ENCODE measurements at places on chromosomes 3 and 15.

GRCh38 chr3:17515445-17516234, 226.8 kb downstream of the TBC1D5 start:
- DNase-seq = no peak

- no peak for DNase-seq
Observed at GRCh38 chr3:23611737-23612295, 193.9 kb upstream of the UBE2E1 start.

- no peak for DNase-seq
Observed at GRCh38 chr15:29129926-29130325, 139.7 kb downstream of the NSMCE3 start.

DNA sequence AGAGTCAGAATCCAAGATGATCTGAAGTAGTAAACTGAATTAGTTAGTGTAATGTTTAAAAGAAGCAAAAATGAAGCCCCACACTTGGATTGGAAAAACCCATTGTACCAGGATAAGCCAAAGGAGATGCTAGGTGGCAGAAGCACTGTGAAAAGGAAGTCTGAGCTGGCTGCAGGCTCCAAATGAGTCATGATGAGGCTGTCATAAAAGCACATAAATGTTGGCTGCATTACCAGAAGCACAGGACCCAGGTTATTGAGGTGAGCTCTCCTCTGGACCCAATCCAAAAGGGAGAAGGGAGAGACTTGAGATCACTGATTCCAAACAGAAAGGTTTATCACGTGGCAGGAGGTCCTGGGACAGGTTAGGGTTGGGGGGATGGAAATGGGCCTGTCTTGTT, 3.2 kb upstream of the ACAN start:
- no peak for DNase-seq

DNA sequence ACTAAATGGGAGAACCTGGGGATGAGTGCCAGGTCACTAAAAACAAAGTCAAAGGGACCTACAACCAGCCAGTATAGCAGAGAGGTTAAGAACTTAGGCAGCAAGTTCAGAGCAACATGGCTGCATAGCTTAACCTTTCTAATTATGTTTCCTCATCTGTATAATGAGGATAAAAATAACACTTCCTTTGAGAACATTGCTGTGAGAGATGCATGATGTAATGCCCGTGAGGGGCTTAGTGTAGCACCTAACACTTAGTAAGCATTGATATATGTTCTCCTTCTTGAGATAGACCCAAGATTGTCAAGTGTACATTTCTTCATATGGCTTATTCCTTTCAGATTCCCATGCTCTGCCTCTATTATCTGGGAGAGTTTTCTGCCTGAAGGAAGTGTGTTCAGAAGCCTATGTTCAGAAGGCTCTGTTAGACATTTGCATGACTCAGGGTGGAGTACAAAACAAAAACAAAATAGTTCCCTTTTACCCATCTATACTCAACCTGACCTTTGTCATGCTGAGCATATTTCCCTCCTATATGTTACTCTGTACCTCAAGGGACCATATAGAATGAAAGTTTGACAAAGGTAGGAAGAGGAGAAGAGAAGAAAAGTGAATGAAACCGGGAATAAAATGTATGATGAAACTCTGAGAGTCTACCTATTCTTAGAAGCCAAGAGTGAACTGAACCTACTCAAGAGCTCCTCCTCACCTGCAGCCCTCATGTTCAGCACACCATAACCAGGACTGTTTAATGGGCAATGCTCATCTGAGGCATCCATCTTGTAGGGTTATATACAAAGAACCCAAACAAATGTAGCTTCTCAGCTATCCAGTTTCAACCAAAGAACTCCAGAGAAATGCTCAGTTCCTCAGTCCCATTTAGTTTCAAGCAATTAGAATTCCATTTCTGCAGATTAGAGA, 70.7 kb upstream of the KCNMB2 start:
- DNase-seq = no peak

GRCh38 chr3:171113716-171114115, 87.2 kb upstream of the SLC2A2 start:
- no peak for DNase-seq

DNA sequence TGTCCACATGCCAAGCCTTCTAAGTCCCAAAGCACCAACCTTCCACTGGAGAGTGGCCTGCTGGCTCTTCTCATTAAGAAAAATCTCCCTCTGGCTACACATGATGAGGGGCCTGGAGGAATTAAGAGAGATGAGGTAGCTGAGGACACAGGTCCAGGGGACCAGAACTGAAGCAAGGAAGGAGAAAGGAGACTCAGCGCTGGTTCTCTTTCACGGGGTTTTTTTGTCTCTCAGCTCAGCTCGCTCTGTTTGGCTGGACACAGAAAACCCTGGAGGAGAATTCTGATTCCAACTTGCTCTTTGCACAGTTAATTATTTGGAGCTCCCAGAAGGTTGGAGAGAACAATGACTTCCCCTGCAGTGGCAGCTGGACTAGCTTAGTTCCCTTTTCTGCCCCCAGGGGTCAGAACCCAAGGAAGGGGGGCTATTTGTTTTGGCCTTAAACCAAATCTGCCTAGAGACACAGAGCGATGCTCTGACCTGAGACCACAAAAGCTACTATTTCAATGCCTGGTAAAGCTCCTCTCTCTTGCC, 507.6 kb downstream of the FHIT start:
- peak; percentile 29 for DNase-seq

DNA sequence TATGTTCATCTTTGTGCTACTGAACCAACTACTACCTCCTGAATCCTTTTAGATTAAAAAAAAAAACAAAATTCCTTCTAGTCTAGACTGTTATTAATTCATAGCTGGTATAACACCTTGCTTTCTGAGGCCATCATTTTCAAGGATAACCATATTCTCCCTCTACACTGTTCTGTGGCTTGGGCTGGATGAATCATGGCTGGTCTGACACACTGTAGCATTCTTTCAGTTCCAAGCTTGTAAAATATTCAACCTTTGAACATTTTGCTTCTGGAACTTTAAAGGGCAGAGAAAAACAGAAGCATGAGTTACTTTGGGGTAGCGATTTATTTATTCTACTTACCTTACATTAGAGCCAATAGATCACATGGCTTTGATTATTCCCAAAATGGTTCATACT, 7.6 kb downstream of the HSPBAP1 start:
- DNase-seq = no peak
